ENCODE measurements at places on chromosomes 3 and 15.

GRCh38 chr3:49805897-49806701 lies 3.0 kb downstream of the INKA1 start:
- DNase-seq: no peak

DNA sequence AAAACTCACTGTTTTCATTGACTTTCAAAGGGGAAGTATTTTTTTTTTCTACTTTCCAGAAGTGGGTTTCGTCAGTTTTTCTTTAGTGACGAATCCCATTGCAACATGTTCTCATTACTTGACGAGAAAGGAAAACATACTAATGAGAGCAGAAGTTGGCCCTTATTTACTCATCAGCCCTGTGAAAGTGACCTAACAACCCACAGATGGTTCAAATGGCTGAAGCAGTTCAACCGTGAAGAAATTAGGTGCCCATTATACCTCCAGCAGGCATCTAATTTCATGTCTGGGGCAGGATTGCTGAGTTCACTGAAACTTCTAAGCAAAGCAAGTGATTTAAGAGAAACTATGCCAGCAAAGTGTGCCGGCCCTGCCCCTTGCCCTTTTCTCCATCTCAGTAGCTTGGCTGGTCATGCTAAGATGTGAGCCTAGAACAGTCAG lies 9.0 kb downstream of the AQP9 start:
- DNase-seq: no peak

GRCh38 chr15:63088533-63089245 lies 33.0 kb upstream of the LACTB start:
- DNase-seq: no peak

DNA sequence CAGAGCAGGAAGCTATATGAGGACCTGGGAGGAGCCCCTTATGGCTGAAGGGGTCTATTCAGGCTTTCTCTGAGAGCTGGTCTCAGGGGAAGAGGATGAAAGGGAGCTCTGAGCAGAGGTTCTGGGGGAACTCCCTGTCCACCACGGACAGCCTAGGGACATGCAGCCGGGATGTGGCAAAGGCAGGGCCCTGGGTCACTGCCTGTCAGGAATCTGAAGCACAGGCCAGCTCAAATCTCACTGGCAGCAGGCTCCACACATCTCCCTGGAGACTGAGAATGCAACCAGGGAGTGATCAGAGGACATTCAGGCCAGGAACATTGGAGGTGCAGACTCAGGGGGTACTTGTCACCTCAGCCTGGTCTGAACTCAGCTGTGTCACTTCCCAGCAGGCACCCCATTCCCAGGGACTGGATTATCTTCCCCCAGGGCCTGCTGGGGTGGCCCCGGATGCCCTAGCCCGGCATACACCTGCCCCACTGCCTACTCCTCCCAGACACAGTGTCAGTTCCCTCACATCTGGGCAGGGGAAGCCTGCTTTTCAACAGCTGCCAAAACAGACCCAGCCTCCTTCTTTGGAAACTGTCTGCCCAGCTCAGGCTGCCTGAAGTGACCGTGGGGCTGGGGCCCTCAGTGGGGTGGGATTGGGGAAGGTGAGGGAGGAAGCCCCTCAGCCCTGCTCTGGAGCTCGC lies 18.3 kb upstream of the SEMA3F start:
- no peak for DNase-seq

DNA sequence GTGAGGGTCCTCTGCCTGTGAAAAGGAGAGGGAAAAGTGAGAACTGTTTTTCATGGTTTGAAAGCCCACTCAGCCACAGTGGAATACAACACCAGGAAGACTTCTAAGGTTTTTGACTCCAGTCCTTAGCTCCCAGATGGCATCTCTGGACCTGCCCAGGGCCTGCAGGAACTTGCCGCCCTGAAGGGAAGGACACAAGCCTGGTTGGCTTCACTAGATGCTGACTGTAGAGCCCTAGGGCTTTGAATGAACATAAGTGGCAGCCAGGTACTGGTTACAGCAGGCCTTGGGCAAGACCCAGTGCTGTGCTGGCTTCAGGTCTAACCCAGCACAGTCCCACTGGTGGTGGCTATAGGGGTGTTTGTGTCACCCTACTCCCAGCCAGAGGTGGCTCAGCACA lies 21.3 kb upstream of the TMEM266 start:
- DNase-seq: no peak

DNA sequence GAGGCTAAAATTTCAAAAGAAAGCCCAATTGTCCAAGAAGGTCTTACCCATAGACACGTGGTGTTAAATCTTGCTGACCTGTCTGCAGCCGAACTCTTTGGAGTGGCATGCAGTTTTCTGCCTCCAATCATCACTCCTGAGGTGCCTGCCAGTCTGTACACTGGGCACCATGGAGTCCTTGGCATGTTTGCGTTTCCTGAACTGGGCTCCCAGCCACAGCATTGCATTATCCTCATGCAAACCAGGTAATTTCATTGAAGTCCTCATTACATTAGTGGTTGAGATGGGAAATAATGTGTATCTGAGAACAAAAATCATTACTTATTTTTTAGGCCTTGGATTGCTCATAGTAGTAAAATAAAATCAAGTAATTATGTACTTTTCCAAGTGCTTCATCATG lies 152.3 kb downstream of the AKAP13 start:
- no peak for DNase-seq

DNA sequence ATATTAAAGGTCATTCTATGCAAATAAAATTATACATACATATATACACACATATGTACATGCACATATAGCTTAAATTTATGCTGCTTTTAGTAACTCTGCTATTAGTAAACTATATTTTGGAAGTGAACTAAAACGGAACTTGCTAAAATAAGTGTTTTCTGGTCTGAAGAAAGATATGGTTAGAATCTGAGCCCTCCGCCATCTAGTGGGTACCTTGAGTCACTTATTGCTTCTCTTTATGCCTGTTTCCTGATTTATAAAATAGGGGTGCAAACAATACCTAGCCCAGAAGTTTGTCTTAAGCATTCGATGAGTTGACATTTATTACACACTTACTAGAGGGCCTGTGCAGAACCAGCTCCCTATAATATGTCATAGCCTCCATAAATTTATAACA lies 255.7 kb downstream of the CNTN6 start:
- DNase-seq: no peak

DNA sequence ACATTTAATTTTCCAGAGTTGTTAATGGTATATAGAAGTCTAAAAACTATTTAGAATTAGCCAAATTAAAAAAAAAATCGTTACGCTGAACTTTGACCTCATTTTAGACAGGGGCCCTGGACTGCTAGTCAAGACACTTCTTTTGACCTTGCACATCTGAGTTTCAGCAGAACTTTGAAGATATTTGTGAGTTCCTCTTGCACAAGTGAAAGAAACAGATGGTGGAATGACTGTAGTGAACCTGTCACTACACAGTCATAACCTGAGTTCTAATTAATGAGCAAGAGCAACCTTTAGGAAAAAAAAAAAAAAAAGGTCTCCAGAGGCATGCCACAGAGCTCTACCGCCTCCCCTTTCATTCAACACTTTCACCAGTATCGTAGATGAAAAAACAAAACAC lies 5.3 kb downstream of the MYO5C start:
- no peak for DNase-seq

GRCh38 chr3:162558016-162558415 lies 1061.4 kb downstream of the OTOL1 start:
- DNase-seq: no peak

- no peak for DNase-seq
Measured at GRCh38 chr3:99843590-99844258, 26.1 kb downstream of the CMSS1 start.

GRCh38 chr3:85180-85579 lies 111.4 kb upstream of the CHL1 start:
- no peak for DNase-seq

GRCh38 chr3:175608911-175609310 lies 749.8 kb downstream of the NAALADL2 start:
- DNase-seq: no peak
